ENCODE measurements at places on chromosomes 13 and 19.

DNA sequence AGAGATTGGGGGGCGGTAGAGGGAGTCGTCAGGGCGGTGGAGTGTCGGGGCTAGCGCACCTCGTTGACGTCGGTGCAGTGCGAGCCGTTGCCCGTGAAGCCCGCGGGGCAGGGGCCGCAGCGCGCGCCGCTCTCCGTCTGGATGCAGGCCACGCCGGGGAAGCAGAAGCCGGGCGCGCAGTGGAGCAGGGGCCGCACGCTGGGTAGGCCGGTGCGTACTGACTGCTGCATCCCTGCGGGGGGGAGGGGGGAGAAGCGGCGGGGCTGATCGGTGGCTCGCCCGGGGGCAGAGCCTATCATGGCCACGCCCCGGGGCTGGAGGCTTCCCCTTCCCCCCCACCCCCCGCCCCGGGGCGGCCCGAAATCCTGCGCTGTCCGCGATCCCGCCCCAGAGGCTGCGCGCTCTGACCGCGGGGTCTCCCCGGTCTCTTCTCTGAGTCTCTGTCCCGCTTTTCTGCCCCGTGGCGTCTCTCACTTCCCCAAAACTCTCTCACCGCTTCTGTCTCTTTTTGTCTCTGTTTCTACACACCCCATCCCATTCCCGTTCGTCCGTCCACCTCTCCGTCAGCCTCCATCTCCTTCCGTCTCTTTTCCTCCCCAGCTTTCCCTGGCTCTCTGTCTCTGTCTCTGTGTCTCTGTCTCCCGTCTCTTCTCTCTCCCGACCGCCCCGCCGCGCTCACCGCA lies 1.1 kb downstream of the COMP start:
- DNase-seq = peak; percentile 13

DNA sequence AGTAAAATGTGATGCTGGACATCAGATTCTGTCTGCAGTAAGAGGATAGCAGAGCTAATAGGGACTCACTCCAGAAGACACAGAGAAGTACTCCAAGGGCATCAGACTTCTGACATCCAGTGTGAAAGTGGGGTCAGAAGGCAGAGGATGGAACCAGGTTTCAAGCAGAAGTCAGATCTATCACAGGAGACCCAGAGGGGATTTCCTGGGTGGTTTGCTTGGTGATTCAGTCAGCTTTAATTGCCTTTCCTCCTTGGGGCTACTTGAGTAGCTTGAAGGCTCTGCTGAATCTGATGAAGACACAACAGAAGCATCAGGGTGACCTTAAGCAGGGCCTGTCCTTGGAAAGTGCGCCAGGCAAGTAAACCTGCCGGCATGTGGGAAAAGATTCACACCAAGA lies 300.6 kb downstream of the COG6 start:
- no peak for DNase-seq

DNA sequence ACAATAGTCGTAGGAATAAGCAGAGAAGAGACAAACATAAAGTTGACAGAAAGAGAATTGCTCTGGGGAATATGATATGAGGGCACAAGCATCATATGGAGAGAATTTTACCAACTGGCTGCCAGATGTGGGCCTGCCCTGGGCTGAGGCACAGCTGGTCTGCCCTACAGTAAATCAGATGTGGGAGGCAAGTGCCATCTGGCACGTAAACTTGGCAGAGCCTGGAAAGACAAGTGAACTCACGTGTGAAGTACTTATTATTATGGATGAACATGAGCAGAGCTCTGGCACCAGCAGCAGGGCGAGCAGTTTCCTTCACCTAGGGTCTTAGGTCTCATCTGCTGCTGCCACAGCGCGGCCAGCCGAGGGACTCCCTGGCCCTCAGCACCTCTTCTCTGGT lies 20.6 kb downstream of the PCDH8 start:
- DNase-seq = no peak

DNA sequence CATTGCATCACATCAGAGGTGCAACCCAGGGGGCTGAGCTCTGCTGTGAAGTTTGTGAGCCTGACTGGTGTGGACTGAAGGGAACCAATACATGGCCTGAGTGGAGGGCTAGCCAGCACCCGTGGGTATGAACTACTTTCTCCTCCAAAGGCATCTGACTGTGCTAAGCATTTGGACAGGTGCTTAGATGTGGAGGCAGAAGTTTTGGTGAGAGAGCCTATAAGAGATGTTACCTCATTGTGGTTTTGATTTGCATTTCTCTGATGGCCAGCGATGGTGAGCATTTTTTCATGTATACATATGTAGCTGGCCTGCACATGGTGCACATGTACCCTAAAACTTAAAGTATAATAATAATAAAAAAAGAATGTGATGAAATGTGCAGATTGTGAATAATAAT lies 46.9 kb downstream of the TEX29 start:
- DNase-seq = no peak

- no peak for DNase-seq
Observed at GRCh38 chr13:48501705-48502104, 31.2 kb downstream of the RCBTB2 start.

GRCh38 chr19:44892932-44893331 lies 1.9 kb downstream of the TOMM40 start:
- no peak for DNase-seq

GRCh38 chr19:40632311-40633036 lies 31.3 kb downstream of the LTBP4 start:
- DNase-seq = no peak

- DNase-seq = no peak
Observed at GRCh38 chr13:48334534-48335127, 31.1 kb downstream of the RB1 start.

DNA sequence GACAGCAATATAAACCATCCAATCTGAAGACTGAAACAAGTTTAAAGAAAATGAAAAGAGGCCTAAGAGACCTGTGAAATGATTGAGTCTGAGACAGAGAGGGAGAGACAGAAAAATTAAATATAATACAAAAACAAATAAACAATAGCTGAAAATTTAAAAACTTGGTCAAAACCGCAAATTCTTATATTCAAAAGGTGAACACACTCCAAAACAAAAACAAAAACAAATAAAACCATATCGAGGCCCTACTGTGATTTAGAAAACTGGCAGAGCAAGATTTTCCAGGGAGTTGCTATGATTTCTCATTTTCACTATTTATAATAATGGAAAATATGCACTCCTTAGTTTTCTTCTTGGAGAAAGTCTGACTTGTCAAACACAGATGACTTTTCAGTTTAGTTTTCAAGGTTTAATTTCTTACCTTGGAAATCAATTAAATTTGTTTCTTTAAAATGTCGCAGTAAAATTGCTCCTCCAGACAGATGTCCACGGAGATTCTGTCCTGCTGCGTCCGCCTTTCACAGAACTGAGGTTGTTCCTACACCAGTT lies 1420.3 kb downstream of the UQCRFS1 start:
- no peak for DNase-seq

- DNase-seq = no peak
Observed at GRCh38 chr13:34750078-34750931, 191.8 kb upstream of the NBEA start.

DNA sequence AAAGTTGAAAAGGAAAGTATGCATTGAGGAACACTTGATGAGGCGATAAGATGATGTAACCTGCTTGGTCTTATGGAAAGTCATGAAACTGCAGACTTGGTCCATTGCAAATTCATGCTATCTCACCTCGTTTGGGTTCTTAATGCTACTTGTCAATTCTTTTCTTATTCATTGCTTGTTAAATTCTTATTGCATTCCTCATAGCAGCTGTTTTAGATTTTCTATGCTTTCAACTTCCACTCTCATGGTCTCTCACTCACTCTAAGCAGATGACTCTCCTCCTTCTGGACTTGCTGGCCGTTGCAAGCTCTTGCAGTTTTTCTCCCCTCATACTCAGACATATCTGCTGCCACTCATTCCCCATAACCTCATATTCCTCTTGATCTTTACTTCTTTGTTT lies 67.8 kb upstream of the CSNK1A1L start:
- no peak for DNase-seq

- DNase-seq = no peak
Observed at GRCh38 chr13:42875475-42876269, 94.3 kb downstream of the FAM216B start.

- no peak for DNase-seq
Observed at GRCh38 chr13:49584771-49585182, 581 bp downstream of the RCBTB1 start.

DNA sequence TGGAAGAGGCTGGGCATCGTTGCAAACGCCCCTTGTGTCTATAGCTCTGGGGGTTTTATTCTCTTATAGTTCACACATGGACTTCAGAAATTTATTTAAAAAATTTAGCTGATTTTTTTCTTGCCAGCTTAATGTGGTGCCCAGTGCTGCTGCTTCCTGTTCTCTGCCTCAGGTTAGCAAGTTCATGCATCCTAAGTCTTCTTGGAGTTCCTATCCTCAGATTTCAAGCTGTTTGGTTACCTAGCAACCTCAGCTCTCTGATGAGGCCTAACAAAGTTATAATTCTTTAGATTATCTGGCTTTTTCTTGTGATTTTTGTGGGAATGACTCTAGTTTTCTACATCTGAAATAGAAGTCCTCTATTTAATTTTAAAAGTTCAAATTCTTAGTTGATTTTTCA lies 250.9 kb downstream of the MAB21L1 start:
- no peak for DNase-seq

DNA sequence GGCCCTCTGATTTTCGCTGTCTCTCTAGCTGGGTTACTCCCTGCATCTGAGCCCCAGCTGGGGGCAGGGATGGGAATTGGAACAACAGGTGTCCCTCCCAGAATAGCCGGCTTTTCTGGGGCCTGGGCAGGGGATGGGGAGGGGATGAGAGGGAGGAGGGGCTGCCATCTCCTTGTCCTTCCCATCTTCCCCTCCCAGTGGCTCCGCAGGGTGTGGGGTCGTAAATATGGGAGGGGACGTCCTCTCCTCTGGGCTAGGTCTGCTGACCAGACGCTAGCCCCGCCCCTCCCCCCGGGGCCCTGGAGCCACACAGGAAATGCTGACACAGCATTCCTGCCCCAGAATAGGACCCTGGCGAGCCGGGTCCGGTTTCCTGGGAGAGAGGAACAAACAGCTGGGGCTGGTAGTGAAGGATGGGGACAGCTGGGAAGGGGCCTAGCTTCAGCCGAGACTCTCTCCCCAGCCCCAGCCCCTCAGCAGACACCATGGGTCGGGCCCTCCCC lies 1.1 kb downstream of the RYR1 start:
- no peak for DNase-seq

- DNase-seq = no peak
Observed at GRCh38 chr13:65841156-65841555, 1389.0 kb downstream of the PCDH9 start.

DNA sequence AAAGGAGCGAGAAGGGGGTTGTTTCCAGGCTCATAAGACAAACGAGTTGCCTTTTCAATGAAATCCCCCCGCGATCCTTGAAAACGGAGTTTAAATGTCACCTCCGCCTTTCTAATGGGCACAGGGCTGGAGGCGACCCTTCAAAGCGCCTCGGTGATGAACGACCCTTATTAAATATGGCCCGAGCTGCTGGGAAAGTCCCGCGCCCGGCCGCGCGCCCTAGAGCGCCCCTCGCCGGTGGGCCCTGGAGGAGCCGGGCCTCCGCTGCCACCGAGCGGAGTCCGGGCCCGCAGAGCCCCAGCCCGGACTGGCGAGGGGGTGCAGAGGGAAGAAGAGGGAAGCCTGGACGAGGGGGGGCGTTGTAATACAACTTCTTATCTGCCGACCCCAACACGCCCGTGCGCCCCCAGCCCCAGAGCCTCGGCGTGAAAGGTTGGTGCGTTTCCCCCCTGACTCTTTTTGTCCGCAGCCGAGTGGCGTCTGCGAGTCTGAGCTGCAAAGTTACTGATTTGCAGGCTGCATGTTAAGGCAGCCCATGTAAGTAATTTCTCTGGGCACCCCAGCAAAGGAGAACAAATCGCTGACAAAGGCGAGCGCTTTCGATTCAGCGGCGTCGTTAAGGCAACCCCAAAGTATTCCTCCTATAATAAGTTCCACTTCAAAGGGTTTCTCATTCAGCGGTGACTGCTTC lies 11.9 kb downstream of the ZIC5 start:
- no peak for DNase-seq

- no peak for DNase-seq
Observed at GRCh38 chr13:67769063-67769986, 539.2 kb upstream of the PCDH9 start.

DNA sequence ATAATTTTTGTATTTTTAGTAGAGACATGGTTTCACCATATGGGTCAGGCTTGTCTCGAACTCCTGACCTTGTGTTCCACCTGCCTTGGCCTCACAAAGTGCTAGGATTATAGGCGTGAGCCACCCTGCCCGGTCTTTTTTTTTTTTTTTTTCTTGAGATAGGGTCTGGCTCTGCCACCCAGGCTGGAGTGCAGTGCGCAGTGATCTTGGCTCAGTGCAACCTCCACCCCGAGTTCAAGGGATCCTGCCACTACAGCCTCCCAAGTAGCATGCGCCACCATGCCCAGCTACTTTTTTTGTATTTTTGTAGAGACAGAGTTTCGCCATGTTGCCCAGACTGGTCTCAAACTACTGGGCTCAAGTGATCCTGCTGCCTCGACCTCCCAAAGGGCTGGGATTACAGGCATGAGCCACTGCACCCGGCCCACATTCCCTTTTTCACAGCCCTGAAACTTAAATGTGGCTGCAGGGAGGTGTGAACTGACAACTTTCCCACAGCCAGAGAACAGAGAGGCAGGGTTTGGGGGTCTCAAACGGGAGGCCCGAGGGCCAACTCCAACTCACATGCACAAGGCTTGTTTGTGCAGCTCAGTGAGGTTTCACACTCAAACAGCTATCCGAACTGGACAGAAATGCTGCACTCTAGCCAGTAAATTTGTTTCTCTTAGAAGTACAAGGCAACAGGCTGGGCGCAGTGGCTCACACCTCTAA lies 4.4 kb upstream of the S1PR5 start:
- no peak for DNase-seq

- no peak for DNase-seq
Observed at GRCh38 chr19:10826846-10827245, 9.2 kb downstream of the TMED1 start.

- DNase-seq = peak; percentile 23
Observed at GRCh38 chr19:45403781-45404556, 900 bp downstream of the PPP1R13L start.

- DNase-seq = no peak
Observed at GRCh38 chr13:95740979-95741320, 64.0 kb downstream of the DNAJC3 start.

- no peak for DNase-seq
Observed at GRCh38 chr13:42996584-42996983, 4.5 kb upstream of the EPSTI1 start.

GRCh38 chr19:3804429-3804828 lies 18.2 kb upstream of the MATK start:
- DNase-seq = no peak

- DNase-seq = no peak
Observed at GRCh38 chr19:6263735-6264444, 15.9 kb downstream of the MLLT1 start.

GRCh38 chr13:76884186-76884906 lies 1.9 kb downstream of the KCTD12 start:
- no peak for DNase-seq

- DNase-seq = no peak
Observed at GRCh38 chr13:67967031-67967430, 736.9 kb upstream of the PCDH9 start.
